Stimulated activated CD8-positive, alpha-beta memory T cell treated with anti-CD3 and anti-CD28 coated beads, Interleukin-2, amount 100 ng/mL, for 1 hour (primary cell): ENCODE measurements at places on chromosomes 11 and 22.

- no peak for DNase-seq
Observed at GRCh38 chr11:107018902-107019493, 722 bp upstream of the GUCY1A2 start.

DNA sequence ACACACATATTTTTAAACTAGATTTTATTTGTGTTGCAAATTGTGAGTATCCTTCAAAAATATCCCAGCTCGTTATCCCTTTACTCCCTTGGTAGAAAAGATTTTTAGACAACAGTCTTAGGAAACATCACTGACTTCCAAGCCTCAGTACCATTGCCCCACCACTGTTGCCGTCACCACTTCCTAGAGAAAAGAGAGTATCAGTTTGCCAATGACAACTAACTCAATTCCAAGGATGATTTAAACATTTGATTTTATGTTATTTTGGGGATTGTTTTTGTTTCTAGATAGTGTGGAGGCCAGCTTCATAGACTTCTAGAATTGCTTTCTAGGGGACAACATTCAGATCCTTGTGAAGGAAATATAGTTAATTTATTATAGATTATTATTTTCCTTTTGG is 274.0 kb upstream of the MPPED2 start:
- DNase-seq = no peak

DNA sequence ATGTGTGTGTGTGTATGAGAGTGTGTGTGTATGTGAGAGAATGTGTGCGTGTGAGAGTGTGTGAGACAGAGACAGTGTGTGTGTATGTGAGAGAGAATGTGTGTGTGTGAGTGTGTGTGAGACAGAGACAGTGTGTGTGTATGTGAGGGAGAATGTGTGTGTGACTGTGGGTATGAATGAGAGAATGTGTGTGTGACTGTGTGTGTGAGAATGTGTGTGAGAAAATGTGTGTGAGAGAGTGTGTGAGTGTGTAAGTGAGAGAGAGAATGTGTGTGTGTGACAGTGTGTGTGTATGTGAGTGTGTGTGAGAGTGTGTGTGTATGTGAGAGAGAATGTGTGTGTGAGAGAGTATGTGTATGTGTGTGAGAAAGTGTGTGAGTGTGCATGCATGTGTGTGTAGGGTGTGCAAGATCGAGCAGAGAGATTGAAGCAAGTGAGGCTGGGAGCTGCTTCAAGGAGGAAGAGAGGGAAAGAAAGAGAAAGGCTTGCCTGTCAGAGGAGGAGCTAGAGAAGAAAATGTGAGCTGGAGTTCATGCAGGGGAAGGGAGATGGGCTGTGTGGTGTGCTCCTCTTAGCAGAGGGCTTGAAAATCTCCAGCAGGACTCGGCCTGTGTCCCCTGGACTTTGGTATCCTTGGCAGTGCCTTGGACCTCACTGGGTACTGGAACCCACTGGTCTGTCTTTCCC is 27.7 kb upstream of the TP53I11 start:
- no peak for DNase-seq

DNA sequence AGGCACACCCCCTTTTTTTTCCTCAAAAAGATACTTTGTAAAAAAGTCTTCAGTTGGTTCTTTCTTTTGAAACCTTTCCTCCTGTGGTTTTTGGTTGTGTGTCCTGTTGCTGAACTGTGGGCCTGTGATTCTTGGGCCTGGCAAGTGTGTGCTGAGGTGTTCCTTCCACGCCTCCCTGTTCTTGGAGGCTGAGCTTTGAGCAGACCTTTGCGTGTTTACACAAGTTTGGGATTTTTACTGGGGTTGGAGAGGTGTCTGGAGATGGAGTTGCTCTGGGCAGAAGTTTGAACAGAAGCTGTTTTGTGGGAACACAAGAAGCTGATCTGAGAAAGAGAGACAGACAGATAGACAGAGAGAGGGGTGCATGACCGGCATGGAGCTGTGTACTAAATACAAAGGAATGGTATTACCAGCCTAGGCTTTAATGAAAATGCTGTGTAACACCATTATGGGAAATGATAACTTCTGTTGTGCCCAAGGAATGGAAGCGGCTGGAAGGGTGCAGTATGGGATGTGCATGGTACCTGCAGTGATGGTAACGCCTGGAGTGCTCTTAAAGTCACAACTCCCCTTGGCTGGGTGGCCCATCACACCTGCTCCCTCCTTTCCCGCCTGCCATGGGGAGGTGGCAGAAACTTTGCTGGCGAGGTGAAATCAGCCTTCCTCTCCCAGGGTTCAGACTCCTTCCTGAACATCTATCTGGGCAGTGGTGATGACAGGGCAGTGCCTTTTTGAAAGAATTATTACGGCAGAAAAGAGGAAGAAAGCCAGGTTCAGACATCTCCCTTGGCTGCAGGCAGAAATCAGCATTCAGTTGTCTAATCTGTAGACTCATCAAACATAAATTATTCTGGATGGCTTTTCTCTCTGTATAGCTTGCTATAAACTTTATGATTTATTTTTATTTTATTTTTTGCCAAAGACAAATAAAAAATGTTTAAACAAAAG is 70.4 kb downstream of the LDLRAD3 start:
- no peak for DNase-seq
